ENCODE measurements at places on chromosomes 6 and 20. TPM values are rescaled to one million over a fixed set of nuclear protein-coding genes. Genes with fewer than 3 reads are reported as not detected.

Gene TRDN
- total RNA-seq: not detected

Gene DLL1
- total RNA-seq: 0.36 TPM

Gene SMIM26
- total RNA-seq: 59.9 TPM

Gene SPO11
- total RNA-seq: not detected

Gene PRELID3B
- 54.0 TPM for total RNA-seq

Gene VSX1
- not detected for total RNA-seq

Gene DEF6
- total RNA-seq: under 0.01 TPM

Gene KCNG1
- total RNA-seq: 1.4 TPM

Gene PPP1R3G
- not detected for total RNA-seq

Gene ERVFRD-1
- total RNA-seq: not detected

Gene BMP6
- not detected for total RNA-seq

Gene NRSN1
- not detected for total RNA-seq

Gene ZSWIM3
- 3.6 TPM for total RNA-seq

Gene MTFR2
- total RNA-seq: 11.7 TPM

Gene CLPSL1
- not detected for total RNA-seq

Gene PBOV1
- total RNA-seq: not detected

Gene CPNE5
- total RNA-seq: under 0.01 TPM

Gene KCNQ5
- 16.0 TPM for total RNA-seq

Gene CST7
- total RNA-seq: not detected

Gene GSTA2
- not detected for total RNA-seq

Gene EDN1
- total RNA-seq: not detected

Gene MAS1
- not detected for total RNA-seq

Gene SOX12
- 6.7 TPM for total RNA-seq

Gene CCM2L
- not detected for total RNA-seq

Gene SYNDIG1
- total RNA-seq: 0.15 TPM

Gene FRK
- 1.4 TPM for total RNA-seq

Gene WFDC10A
- not detected for total RNA-seq

Gene C6orf58
- 0.46 TPM for total RNA-seq

Gene PTPN1
- 113 TPM for total RNA-seq

Gene DAAM2
- total RNA-seq: 108 TPM

Gene DEFB110
- total RNA-seq: not detected

Gene ACOT13
- 5.9 TPM for total RNA-seq

Measured in melanocyte of skin (primary cell).